ENCODE measurements at places on chromosomes 3 and 15.

DNA sequence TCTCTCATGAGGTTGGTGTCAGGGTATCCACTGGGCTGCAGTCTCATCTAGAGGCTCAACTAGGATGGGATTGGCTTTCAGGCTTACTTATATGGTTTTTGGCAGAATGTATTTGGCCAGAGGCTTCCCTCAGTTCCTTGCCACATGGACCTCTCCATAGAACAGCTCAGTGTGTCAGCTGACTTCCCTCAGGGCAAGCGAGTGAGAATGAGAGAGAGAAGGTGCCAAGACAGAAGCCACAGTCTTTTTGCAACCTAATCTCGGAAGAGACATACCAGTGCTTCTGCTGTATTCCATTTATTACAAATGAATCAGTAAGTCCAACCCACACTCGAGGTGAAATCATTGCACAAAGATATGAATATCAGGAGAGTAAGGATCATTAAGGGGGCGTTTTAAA, 129.2 kb downstream of the CCNL1 start:
- no peaks in the 10 kb centered on the region for H3K27me3 ChIP-seq
- peak; percentile 23 for DNase-seq
- no peak overlapping the region for H3K4me3 ChIP-seq
- no peaks in the 10 kb centered on the region for H3K36me3 ChIP-seq
- peaks cover 7% of the 10 kb centered on the region for H3K4me1 ChIP-seq

GRCh38 chr15:25701721-25702465, 161.2 kb downstream of the ATP10A start:
- no peak overlapping the region for H3K4me3 ChIP-seq
- no peaks in the 10 kb centered on the region for H3K27me3 ChIP-seq
- DNase-seq = no peak

DNA sequence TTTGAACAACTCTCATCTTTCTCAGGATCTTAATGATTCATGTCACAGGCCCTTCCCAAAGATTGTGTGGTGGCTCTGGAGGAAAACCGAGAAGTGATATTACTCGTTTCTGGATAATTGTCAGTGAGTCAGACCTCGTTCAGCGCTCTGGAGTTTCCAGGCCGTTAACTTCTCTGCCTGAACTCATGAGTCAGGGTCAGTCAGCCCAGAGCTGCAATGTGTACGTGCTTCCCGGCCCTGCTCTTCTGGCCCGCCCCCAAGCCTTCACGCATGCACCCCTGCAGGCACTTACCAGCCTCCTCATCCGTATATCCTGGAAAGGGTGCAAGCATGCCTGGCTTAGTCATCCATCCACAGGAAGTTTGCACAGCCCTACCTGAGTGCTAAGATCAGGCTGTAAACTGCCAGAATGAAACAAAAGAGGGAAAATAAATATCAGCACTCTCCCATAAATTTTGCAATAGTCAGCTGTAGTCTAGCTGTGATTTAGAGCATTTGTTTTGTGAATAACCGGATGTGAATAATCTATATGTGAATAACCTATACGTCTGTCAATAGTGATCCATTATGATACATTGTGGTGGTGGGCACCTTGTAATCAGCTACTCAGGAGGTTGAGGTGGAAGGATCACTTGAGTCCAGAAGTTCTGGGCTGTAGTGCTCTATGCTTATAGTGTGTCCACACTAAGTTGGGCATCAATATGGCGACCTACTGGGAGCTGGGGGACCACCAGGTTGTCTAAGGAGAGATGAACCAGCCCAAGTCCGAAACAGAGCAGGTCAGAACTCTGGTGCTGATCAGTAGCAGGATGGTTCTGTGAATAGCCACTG, 35.3 kb upstream of the SEMA4B start:
- peak; percentile 99 for DNase-seq
- peak overlapping the region; percentile 66 for H3K27ac ChIP-seq

DNA sequence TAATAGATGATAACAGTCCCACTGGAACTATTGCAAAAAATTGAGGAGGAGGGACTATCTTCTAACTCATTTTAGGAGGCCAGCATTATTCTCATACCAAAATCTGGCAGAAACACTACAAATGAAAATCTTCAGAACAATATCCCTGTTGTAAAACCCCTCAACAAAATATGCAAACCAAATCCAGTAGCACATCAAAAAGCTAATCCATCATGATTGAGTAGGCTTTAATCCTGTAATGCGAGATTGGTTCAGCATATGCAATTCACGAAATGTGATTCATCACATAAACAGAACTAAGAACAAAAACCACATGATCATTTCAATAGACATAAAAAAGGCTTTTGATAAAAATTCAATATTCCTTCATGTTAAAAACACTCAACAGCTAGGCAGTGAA, 23.9 kb upstream of the PLSCR2 start:
- H3K27ac ChIP-seq = peak overlapping the region; percentile 91
- H3K27me3 ChIP-seq = no peaks in the 10 kb centered on the region
- H3K36me3 ChIP-seq = peaks cover 15% of the 10 kb centered on the region

DNA sequence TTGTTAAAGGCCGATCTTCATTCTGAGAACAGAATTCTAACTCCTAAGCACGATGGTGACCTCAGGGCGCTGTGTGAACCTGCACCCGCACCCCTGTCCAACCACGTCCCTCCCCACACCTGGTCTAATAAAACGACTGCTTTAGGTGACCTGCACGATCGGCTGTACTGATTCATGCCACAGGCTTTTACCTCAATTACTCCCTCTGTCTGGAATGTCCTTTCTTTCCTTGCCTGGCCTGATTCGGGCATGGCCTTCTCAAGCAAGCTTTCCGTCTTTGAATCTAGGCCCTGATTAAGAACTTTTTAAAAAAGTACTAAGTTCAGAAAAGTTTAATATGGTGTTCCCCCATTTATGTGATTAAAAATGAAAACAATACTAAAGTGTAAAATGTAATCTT, 842 bp upstream of the U2SURP start:
- H3K4me1 ChIP-seq = peaks cover 18% of the 10 kb centered on the region
- peak overlapping the region; percentile 94 for H3K4me3 ChIP-seq
- peak; percentile 24 for DNase-seq
- H3K27me3 ChIP-seq = no peaks in the 10 kb centered on the region
- H3K27ac ChIP-seq = peak overlapping the region; percentile 99

GRCh38 chr3:70557976-70558375, 245.5 kb upstream of the MDFIC2 start:
- no peaks in the 10 kb centered on the region for H3K4me1 ChIP-seq
- H3K4me3 ChIP-seq = no peak overlapping the region
- H3K27me3 ChIP-seq = peaks cover 83% of the 10 kb centered on the region
- H3K36me3 ChIP-seq = no peaks in the 10 kb centered on the region

DNA sequence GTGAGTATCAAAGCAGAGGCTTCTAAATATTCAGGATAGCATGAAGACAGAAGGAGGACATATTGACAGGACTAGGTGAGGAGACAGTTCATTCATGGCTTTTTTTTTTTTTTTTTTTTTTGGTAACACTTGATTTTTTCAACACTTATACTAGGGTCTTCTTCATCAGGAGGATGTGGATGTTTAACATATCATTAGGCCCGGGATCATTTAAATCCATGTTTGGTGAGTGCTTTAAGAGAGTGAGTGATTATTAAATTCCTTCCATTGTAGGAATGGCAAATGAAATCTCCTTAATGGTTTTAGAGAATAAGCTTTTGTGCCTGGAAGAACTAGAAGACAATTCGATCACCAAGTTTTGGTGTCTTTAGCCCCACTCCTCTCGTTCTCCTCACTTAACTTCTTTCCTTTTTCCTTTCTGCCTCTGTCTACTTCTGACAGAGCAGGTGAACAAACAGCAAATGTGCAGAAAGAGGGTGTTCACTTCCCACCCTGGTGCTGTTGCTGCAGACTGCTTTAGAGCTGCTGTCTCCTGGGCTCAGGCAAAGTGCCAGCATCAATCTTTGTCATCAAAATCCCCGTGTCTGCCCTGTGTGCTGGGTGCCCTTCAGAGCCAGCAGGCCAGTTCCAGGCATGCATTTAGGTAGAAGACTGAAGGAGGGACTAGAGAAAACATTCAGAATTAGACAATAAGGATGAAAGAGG, 35.6 kb upstream of the RAB11A start:
- H3K4me1 ChIP-seq = peaks cover 14% of the 10 kb centered on the region
- H3K27me3 ChIP-seq = no peaks in the 10 kb centered on the region
- H3K36me3 ChIP-seq = no peaks in the 10 kb centered on the region
- no peak overlapping the region for H3K4me3 ChIP-seq

DNA sequence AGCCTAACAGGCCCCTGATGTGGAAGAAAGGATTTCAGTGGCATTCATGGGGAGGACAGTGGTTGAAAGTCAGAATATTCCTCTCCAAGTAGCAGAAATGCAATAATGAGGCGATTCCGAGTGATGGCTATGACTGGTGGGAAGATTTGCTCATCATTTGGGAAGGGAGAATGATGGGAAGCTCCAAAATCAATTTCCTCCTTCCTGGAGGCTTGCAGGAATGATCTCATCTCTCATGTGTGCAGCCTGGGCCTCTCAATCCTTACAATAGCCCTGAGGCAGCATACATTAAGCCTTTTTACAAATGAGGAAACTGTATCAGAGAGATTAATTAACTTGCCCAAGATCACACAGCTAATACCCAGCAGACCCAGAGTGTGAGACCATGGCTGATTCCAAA, 58.7 kb downstream of the BOC start:
- no peaks in the 10 kb centered on the region for H3K36me3 ChIP-seq
- H3K27me3 ChIP-seq = no peaks in the 10 kb centered on the region
- H3K27ac ChIP-seq = no peak overlapping the region
- no peak overlapping the region for H3K4me3 ChIP-seq

- no peak for DNase-seq
- no peak overlapping the region for H3K27ac ChIP-seq
- H3K27me3 ChIP-seq = no peaks in the 10 kb centered on the region
- H3K4me1 ChIP-seq = no peaks in the 10 kb centered on the region
Observed at GRCh38 chr15:95822961-95823360, 507.5 kb upstream of the NR2F2 start.

DNA sequence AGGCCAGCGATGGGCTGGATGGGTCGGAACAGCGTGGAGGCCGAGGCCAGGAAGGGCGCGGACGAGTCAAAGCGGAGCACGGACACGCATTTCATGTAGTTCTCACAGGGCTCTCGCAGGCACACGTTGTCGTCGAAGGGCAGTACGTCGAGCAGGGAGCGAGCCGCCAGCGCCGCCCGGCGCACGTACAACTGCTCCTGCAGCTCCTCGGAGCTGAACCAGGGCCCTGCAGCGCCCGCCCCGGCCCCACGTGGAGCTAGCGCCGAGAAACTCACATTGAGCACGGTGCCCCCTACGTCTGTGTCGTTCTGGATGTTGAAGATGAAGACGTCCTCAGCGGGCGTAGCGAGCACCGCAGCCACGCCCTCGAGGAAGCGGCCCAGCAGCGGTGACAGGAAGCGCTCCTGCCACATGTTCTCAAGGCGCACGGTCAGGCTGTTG, 5.8 kb downstream of the CELSR3 start:
- peaks cover 22% of the 10 kb centered on the region for H3K36me3 ChIP-seq
- H3K27me3 ChIP-seq = no peaks in the 10 kb centered on the region

GRCh38 chr15:52421029-52421428, 107.7 kb downstream of the MYO5A start:
- H3K4me3 ChIP-seq = no peak overlapping the region
- H3K27me3 ChIP-seq = no peaks in the 10 kb centered on the region
- no peak overlapping the region for H3K27ac ChIP-seq

GRCh38 chr15:43412096-43412495, 41.2 kb downstream of the TUBGCP4 start:
- no peaks in the 10 kb centered on the region for H3K27me3 ChIP-seq
- peak; percentile 4 for DNase-seq

GRCh38 chr3:157175691-157176507, 16.0 kb upstream of the CCNL1 start:
- H3K4me3 ChIP-seq = peak overlapping the region; percentile 83
- peak overlapping the region; percentile 98 for H3K27ac ChIP-seq
- no peaks in the 10 kb centered on the region for H3K36me3 ChIP-seq
- no peak for DNase-seq
- H3K4me1 ChIP-seq = peaks cover 6% of the 10 kb centered on the region

All from MCF 10A (cell line).